ENCODE measurements at places on chromosomes 4 and X. TPM values are rescaled to one million over a fixed set of nuclear protein-coding genes. Genes with fewer than 3 reads are reported as not detected.

Gene RPS3A
- 1,018 TPM for total RNA-seq

Gene MAGEA1
- not detected for total RNA-seq

Gene CHRNA9
- not detected for total RNA-seq

Gene IGSF1
- total RNA-seq, result 2.2 TPM

Gene HDAC8
- total RNA-seq, result 32.1 TPM

Gene RTL3
- total RNA-seq, result not detected

Gene ARL13A
- total RNA-seq, result not detected

Gene EMCN
- 37.2 TPM for total RNA-seq

DNA sequence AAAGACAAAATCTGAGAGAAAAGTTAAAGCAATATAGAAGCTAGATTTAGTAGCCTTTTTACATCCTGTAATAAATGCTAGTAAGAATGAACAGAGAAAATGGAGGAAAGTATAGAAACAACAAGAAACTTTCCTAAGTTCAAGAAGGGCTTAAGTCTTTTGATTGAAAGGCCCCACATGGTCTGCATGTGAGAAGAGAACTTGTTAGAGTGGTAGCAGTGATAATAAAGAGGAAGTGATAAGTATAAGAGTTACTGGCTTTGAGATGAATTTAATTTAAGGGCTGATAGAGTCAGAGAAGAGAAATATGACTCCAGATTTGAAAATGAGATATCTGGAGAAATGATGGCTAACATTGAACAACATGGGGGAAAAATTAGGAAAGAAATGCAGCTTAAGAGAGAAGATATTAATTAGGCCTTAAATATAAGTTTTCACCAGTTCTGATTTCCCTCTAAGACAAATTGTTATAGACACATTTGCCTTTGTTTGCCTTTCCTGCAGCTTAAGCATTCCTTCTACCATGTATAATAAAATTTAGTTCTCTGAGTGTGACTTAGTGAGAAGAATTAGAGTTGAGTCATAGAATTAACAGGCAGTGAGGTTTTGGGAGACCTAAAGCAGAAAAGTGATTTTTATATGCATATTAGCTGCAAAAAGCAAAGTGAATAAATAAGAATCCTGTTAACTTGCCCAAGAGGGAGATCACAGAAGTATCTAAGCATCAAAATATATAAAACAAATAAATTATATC lies 18.4 kb downstream of the ZFX start:
- peaks cover 64% of the 10 kb centered on the region for H3K4me1 ChIP-seq
- no peak overlapping the region for H3K27ac ChIP-seq
- H3K4me3 ChIP-seq, result no peak overlapping the region
- no peaks in the 10 kb centered on the region for H3K27me3 ChIP-seq

GRCh38 chr4:52910115-52910514 lies 48.0 kb downstream of the RASL11B start:
- no peak overlapping the region for H3K27ac ChIP-seq
- peaks cover 27% of the 10 kb centered on the region for H3K4me1 ChIP-seq
- no peak for DNase-seq
- H3K4me3 ChIP-seq, result no peak overlapping the region

DNA sequence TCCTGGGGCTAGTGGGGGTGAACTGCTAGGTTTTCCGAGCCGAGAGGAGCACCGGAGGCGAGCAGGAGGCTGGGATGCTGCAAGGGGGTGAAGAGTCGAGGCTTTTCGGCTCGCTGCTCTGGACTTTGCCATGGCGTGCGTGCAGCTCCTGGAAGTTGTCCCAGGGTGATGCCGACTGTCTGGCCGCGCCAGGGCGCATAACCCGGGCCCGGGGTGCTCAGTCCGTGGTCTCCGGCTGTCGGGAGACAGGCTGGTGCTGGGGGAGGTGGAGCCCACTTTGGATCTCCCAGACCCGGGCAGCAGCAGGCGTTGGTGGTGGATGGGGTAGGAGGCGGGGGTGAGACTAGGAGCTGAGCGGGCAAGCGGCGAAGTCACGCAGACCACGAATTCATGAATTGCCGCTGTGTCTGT lies 793 bp downstream of the GRIA3 start:
- no peaks in the 10 kb centered on the region for H3K27me3 ChIP-seq
- DNase-seq, result peak; percentile 50
- H3K36me3 ChIP-seq, result no peaks in the 10 kb centered on the region
- no peaks in the 10 kb centered on the region for H3K4me1 ChIP-seq
- H3K27ac ChIP-seq, result no peak overlapping the region

- H3K4me1 ChIP-seq, result no peaks in the 10 kb centered on the region
- H3K27ac ChIP-seq, result no peak overlapping the region
- no peak for DNase-seq
- H3K27me3 ChIP-seq, result no peaks in the 10 kb centered on the region
Measured at GRCh38 chr4:11038926-11039325, 354.4 kb upstream of the CLNK start.

GRCh38 chr4:128715616-128716015 lies 93.9 kb upstream of the JADE1 start:
- no peaks in the 10 kb centered on the region for H3K36me3 ChIP-seq
- H3K27ac ChIP-seq, result no peak overlapping the region
- peaks cover 5% of the 10 kb centered on the region for H3K4me1 ChIP-seq

DNA sequence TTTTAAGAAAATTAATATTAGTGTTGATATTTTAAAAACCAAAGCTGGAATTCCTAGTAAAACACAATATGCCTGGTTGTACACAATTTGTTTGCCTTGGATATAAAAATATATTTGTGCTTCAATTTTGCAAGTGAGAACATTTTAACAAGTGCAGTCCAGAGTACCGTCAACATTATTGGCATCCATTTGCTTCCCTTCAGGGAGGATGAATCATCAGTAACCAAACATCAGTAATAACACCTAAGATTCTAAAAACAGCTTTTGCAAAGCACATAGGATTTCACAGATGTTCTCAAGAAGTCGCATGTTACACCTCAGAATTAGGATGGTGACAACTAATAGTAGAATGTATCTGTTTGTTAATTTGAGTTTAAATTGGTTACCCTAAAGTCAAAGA lies 262.6 kb upstream of the BMP3 start:
- no peak overlapping the region for H3K27ac ChIP-seq
- no peaks in the 10 kb centered on the region for H3K4me1 ChIP-seq
- H3K4me3 ChIP-seq, result no peak overlapping the region
- H3K36me3 ChIP-seq, result no peaks in the 10 kb centered on the region
- DNase-seq, result no peak
- H3K27me3 ChIP-seq, result no peaks in the 10 kb centered on the region

DNA sequence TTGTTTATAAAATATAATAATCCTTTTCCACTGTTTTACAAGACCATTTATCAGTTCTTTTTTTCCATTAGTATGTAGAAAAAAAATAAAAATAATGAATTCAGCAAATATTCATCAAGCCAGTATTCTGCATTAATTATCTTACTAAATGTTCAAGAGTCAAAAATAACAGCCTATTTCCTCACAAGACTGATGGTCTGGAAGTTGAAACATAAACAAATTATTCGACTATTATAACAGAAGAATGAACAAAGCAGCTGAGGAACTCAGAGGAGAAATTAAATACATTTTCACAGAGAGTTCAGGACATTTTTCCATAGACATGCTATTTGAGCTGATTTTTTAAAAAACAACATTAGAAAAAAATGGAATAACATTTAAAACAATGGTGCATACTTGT lies 2594.8 kb downstream of the ARAP2 start:
- DNase-seq, result no peak
- no peaks in the 10 kb centered on the region for H3K4me1 ChIP-seq
- no peaks in the 10 kb centered on the region for H3K27me3 ChIP-seq
- no peaks in the 10 kb centered on the region for H3K36me3 ChIP-seq
- no peak overlapping the region for H3K27ac ChIP-seq
- no peak overlapping the region for H3K4me3 ChIP-seq

DNA sequence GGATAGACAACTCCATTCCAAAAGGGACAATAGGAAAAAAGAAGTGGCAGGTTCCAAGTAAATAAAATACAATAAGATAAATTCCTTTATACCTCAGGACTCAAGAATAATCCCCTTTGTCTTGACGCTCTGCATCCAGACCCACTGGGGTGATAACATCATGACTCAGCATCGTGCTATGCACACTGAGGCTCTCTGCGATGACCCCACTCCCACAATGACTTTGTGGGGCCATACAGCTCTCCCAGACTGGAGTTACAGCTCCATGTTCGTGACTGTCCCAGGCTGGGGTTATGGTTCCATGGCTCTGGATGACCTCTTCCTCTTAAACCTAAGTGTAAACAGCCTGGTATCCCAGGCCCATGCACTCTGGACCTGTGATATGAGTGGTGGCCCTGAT lies 254.5 kb upstream of the ADGRL3 start:
- H3K36me3 ChIP-seq, result no peaks in the 10 kb centered on the region
- no peaks in the 10 kb centered on the region for H3K4me1 ChIP-seq
- no peak for DNase-seq
- no peak overlapping the region for H3K4me3 ChIP-seq

- no peaks in the 10 kb centered on the region for H3K27me3 ChIP-seq
- DNase-seq, result no peak
- peaks cover 24% of the 10 kb centered on the region for H3K4me1 ChIP-seq
- H3K36me3 ChIP-seq, result no peaks in the 10 kb centered on the region
Measured at GRCh38 chr4:76199664-76200211, 13.9 kb downstream of the SCARB2 start.

GRCh38 chrX:105052926-105053325 lies 167.6 kb downstream of the TEX13A start:
- H3K4me3 ChIP-seq, result no peak overlapping the region
- H3K27ac ChIP-seq, result no peak overlapping the region
- no peaks in the 10 kb centered on the region for H3K27me3 ChIP-seq
- DNase-seq, result no peak

GRCh38 chrX:134528960-134529359 lies 69.0 kb downstream of the HPRT1 start:
- H3K27me3 ChIP-seq, result no peaks in the 10 kb centered on the region
- no peaks in the 10 kb centered on the region for H3K4me1 ChIP-seq
- no peak overlapping the region for H3K27ac ChIP-seq
- no peak overlapping the region for H3K4me3 ChIP-seq

- H3K36me3 ChIP-seq, result no peaks in the 10 kb centered on the region
- H3K27ac ChIP-seq, result no peak overlapping the region
- peaks cover 7% of the 10 kb centered on the region for H3K4me1 ChIP-seq
- H3K4me3 ChIP-seq, result no peak overlapping the region
- no peaks in the 10 kb centered on the region for H3K27me3 ChIP-seq
Measured at GRCh38 chrX:30282527-30282926, 26.7 kb downstream of the NR0B1 start.

DNA sequence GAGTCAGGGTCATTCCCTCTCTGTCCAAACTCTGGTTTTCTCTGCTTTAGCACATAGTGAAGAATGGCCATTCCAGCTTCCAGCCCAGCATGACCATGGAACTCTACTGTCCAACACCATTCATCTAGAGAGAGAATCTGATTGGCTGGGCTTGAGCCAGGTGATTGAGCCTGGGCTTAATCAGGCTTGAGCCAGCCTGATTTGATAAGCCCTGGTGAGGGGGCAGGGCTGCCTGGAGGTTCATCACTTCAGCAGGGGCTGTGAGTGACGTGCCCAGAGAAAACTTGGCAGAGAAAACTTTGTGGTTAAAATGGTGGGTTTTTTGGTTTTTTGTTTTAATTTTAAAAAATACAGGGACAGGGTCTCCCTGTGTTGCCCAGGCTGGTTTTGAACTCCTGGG lies 62.5 kb downstream of the KIAA0232 start:
- H3K36me3 ChIP-seq, result peaks cover 11% of the 10 kb centered on the region
- H3K4me3 ChIP-seq, result no peak overlapping the region
- H3K27ac ChIP-seq, result no peak overlapping the region
- DNase-seq, result no peak
- peaks cover 11% of the 10 kb centered on the region for H3K4me1 ChIP-seq

- DNase-seq, result no peak
- H3K4me1 ChIP-seq, result no peaks in the 10 kb centered on the region
- H3K36me3 ChIP-seq, result no peaks in the 10 kb centered on the region
- H3K27ac ChIP-seq, result no peak overlapping the region
- H3K27me3 ChIP-seq, result no peaks in the 10 kb centered on the region
Measured at GRCh38 chr4:182770259-182770995, 146.8 kb downstream of the DCTD start.

GRCh38 chr4:63580796-63581475 lies 828.3 kb downstream of the TECRL start:
- H3K27ac ChIP-seq, result no peak overlapping the region
- no peaks in the 10 kb centered on the region for H3K36me3 ChIP-seq
- no peaks in the 10 kb centered on the region for H3K4me1 ChIP-seq
- H3K27me3 ChIP-seq, result no peaks in the 10 kb centered on the region
- DNase-seq, result no peak
- no peak overlapping the region for H3K4me3 ChIP-seq

- no peak overlapping the region for H3K4me3 ChIP-seq
- no peak overlapping the region for H3K27ac ChIP-seq
- no peak for DNase-seq
- H3K36me3 ChIP-seq, result no peaks in the 10 kb centered on the region
- H3K27me3 ChIP-seq, result no peaks in the 10 kb centered on the region
Measured at GRCh38 chr4:17932041-17932440, 89.5 kb downstream of the LCORL start.

DNA sequence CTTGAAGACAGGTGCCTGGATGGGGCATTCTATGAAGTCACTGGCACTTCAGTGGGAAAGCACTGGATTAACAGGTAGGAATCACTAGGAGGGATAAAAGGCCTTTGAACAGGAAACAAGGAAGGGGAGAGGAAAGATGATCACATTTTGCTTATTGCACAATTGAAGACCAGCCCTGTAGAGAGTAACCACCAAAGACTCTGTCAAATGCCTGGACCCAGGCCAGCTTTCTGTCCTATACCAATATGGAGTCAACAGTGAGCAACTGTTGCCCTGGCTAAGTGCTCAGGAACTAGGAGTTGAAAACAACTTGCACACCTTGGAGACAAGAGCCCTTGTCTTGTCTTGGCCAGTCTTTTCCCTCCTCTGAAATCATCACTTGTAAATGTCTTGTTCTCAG lies 14.1 kb upstream of the RTL3 start:
- H3K27ac ChIP-seq, result no peak overlapping the region
- no peak overlapping the region for H3K4me3 ChIP-seq
- no peaks in the 10 kb centered on the region for H3K36me3 ChIP-seq
- H3K27me3 ChIP-seq, result peaks cover 4% of the 10 kb centered on the region
- DNase-seq, result no peak

DNA sequence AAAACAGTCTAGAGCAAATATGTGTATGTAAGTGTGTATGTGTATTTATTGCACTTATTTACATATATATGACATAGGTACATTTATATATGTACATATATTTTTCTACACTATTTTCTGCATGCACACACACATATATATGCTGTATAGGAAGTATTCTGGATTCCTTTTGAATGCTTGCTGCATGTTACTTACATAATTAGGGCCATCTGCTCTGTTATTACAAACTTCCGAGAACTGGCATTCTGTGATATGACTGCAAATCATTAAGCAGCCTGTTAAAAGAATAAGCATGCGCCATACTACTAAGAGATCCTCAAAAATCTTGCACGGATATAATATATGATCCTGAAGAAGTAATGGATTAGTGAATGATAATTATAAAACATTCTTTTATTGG lies 1157.6 kb upstream of the TENM3 start:
- no peak for DNase-seq
- no peaks in the 10 kb centered on the region for H3K36me3 ChIP-seq
- H3K4me3 ChIP-seq, result no peak overlapping the region
- no peaks in the 10 kb centered on the region for H3K27me3 ChIP-seq

All from adrenal gland (tissue), 19 donors.